ENCODE measurements at places on chromosomes 5 and 9.
A peak's percentile ranks its signal among the peaks of the same experiment; 100 is the strongest.

GRCh38 chr5:173709145-173709544 is 92.7 kb upstream of the BOD1 start:
- DNase-seq = no peak

DNA sequence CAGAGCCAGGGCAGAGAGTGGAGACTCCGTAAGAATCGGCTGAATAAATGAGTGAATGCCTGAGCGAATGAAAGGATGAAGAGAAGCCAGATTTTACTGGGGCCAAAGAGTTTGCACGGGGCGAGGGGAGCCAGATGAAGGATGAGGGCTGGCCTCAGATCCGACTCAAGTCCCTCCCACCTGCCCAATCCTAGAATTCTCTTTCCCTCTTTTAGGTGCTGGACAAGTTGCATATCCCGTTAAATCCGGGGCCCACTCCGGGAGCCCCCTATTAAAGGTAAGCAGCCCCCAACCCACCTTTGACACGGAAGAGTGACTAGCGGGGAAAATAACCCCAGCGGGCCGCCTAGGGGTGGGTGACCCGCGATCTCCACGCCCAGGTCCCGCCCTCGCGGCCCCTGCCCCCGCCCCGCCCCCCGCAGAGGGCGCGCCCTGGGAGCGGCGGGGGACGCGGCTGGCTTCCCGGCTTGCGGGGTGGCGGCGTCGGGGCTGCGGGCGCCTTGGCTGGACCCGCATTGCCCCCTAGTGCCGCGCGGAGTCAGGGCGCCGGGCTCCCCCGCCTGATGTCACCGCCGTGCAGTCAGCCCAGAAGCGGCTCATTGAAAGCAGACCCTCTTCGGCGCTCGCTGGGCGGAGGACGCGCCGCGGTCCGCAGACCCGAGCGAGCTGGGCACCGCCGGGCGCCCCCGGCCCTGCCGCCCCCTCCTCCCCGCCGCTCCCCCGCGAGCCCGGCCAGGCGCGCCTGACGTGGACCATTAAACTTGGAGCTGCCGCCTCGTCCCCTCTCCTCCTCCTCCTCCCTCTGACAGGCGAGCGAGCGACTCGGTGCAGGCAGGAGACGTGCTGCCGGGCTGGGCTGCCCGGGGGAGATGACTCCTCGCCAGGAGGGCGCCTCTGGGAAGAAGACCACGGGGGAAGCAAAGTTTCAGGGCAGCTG is at the start of gene ADRA1B:
TSS of gene ADRA1B (plus strand) at position 579 of the 937 bp plus-strand sequence. CDS start 424 bp downstream, outside the sequence.
- DNase-seq = peak; percentile 34

GRCh38 chr9:89372230-89372816 is 54.0 kb downstream of the SECISBP2 start:
- DNase-seq = no peak

DNA sequence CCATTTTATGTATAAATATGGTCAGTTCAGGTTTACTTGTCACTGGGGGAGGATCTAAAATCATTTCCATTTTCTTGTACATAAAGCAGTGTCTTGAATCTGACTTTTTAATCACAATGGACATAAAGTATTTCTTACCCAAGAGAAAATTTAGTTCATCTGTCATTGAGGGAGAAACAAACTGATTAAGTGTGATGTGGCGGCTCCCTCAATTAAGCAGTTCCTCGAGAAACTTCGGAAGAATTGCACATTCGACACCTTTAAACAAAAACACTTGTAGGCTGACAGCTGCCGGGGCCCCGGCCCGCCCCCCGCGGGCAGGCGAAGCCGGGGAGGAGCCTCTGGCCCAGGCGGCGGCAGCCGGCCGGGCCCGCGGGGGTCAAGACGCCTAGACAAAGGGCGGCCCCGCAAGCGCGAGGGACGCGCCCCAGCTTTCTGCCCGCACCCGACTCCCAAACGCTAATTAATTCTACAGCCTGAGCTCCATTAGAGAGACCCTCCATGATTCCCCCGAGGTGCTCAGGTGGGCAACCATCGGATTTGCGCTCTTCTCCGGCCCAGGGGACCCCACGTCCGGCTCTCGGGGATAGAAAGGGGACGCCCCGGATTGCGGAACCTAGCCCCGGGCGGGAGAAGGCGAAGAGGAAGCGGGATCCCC is 750 bp downstream of the TRIM36 start:
- no peak for DNase-seq

- DNase-seq = no peak
Measured at GRCh38 chr5:88507261-88507660, 238.6 kb upstream of the TMEM161B start.

DNA sequence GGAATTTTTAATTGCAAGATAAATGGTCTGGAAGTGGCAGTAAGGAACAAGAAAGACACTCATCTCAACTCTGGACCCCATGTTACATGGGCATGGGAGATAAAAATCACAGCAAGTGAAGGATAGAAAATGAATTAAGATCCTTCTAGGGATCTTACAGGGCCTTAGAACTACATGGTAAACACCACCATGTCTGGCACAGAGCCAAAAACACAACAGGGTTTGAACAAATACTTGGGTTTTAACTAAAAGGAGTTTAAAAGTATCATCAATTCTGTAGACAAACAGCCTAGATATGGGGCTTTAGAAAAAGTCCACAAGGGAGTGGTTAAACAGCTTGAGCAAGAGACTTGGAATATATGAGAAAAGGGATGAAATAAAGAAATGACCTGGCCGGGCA is 366.4 kb downstream of the ARL15 start:
- no peak for DNase-seq

DNA sequence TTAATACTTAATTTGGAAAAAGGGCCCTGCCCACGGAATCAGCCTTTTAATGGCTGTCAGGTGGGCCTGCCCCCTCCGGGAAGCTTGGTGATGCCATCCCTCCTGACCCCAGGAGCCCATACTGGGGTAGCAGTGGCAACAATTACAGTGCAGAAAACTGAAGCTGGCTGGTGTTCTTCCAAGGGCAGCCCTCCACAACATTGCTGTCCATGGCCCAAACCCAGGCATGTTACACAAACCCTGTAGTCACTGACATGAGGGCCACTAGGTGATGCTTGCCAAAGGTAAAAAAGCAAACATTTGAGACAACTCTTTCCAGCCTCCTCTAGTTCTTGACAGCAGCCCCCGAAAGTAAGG is 150.1 kb upstream of the LHFPL2 start:
- no peak for DNase-seq

- no peak for DNase-seq
Measured at GRCh38 chr5:178346607-178347334, 114.2 kb upstream of the PHYKPL start.

GRCh38 chr9:110776221-110776620 is 107.6 kb downstream of the MUSK start:
- no peak for DNase-seq

- DNase-seq = no peak
Measured at GRCh38 chr5:74052441-74053221, 426.6 kb downstream of the ARHGEF28 start.

DNA sequence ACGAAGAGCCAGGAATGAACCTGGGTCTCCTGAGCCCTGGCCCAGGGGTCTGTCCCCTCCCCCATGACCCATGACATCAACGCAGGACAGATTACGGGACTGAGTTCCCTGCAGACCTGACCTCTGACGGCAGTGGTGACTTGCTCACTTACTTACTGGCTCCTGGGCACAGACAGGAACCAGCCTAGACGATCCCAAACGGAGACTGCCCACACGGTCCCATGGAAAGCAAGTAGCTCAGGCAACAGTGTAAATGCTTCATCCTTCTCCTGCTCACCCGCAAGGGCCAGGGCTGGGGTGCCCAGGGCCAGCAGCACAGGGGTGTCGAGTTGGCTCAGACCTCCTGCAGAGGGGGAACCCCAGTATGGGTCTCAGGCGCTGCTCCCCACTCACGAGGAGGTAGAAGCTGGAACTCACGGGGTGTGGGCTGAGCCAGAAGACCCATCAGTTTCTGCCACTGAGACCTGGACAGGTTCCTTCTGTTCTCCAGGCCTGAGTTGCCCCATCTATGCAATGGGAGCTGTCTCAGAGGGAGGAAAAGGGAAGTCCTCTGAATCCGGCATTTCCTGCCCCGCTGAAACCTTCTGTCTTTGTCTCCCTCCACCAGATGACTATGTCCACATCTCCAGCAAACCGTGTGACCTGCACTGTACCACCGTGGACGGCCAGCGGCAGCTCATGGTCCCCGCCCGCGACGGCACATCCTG is 5.6 kb downstream of the ADAMTSL2 start:
- DNase-seq = no peak
